ENCODE measurements at places on chromosomes 5 and 9.
A peak's percentile ranks its signal among the peaks of the same experiment; 100 is the strongest.

GRCh38 chr9:85077944-85078343 lies 408.4 kb downstream of the NTRK2 start:
- no peak for DNase-seq

DNA sequence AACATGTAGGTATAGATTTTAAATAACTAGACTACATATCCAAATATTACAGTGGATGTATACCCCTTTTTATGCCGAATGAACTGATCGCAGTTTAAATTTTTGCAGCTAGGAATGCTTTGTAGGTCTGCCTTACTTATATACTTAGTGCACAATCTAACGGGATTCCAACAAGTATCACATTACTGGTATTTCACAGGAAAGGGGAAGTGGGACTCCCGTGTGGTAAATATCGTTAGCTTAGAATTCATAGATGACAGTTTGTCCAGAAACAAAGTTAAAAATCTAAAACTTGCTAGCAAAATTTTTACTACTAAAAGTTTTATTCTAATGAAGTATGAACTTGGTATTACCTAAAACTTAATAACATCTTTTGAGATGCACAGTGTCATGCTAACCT lies 193.5 kb upstream of the TLX3 start:
- no peak for DNase-seq

- no peak for DNase-seq
Measured at GRCh38 chr9:114314881-114315722, 7.8 kb upstream of the ORM1 start.

DNA sequence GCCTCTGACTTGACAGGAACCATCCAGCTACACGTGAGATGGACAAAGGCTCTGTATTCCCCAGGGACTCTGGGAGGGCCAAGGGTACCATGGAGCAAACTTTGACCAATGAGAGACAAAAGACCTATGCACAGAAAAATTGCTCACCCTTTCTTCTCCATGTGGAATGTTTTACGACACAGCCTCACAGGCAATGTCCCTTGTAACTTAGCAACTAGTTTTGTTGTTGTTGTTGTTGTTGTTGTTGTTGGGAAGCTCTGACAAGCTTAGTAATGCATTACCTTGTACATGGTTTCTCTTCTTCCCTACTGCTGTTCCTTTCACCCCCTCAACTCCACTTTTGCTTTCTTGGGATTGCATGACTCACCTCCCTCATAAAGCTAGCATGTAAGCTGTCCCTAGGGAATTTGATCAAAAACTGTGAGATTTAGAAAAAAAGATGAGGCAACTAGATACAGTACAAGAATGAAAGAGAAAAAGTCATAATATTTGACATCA lies 550.9 kb downstream of the RAB3C start:
- peak; percentile 56 for DNase-seq

DNA sequence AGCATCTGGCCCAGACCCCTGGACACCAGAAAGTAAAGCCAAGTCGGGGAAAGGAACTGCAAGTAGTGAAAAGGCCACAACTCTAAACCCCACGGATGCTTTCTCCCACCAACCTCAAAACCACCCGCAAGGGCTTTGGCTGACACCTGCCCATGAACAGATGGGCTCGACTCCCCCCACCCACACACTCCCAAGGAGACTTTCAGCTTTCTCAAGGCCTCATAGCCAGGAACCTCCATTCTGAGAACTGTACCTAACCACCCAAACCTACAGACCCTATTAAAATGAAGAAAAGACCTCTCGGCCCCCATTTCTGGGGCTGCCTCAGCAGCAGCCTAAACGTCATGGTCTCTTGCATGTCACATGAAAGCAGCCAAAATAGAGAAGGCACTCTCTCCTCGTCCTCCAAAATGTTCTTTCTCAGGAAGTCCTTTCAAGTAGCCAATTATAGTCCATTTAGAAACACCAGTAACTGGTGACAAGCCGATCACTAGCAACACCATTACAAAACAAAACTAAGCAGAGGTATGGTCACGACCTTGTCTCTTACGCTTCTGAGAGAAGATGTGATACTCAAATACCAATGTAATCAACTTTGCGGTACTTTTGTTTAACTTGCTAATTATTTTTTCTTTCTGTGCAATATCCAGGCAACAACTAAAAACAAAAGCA lies 2.9 kb downstream of the B4GALT1 start:
- no peak for DNase-seq

GRCh38 chr9:125820100-125820804 lies 73.1 kb downstream of the PBX3 start:
- DNase-seq = no peak

DNA sequence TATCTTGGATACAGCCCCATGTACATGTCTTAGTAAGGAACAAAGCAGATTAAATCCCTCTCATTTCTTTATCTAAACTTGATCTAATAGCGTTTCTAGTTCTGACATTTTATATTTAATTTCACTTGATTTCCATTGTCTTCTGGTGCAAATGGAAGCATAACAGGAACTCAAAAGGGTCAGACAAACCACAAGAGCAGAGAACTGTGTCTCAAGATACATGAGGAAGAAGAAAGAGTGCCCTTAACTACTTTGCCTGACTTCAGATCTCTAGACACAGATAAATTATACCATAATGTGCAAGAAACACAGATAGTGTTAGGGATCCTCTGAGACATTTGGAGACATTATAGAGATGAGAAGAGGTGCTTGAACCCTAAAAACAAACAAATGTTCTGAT lies 20.7 kb upstream of the STX17 start:
- no peak for DNase-seq

DNA sequence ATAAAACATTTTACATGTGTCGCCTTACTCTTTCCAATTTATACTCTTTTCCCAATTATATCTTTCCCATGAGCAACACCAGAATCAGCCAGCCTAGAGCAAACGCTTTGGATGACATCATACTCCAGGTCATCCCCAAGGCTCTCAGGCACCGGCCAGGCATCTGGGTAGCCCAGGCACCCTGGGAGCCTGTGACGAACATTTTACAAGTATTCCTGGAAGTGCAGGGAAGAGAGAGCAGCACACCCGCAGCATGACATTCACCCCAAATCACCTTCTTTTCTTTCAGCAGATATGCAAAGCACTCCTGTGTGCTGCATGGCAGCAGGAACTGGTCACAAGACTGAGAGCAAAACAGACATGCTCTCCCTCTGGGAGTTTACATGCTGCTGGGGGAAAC lies 75.7 kb upstream of the SMIM23 start:
- DNase-seq = no peak

DNA sequence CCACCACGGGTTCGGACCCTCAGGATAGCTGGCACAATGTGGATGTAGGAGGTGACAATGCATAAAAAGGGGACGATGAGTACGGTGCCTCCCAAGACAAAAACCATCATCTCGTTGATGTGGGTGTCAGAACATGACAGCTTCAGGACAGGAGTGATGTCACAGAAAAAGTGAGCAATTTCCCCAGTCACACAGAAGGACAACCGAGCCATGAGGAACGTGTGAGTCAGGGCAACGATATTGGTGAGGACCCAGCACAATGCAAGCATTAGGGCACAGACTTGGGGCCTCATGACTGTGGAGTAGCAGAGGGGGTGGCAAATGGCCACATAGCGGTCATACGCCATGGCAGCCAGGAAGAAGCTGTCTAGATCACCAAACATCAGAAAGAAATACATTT lies 491 bp downstream of the OR1N1 start:
- DNase-seq = no peak

GRCh38 chr9:108271646-108272348 lies 584.0 kb downstream of the ACTL7B start:
- DNase-seq = peak; percentile 30

DNA sequence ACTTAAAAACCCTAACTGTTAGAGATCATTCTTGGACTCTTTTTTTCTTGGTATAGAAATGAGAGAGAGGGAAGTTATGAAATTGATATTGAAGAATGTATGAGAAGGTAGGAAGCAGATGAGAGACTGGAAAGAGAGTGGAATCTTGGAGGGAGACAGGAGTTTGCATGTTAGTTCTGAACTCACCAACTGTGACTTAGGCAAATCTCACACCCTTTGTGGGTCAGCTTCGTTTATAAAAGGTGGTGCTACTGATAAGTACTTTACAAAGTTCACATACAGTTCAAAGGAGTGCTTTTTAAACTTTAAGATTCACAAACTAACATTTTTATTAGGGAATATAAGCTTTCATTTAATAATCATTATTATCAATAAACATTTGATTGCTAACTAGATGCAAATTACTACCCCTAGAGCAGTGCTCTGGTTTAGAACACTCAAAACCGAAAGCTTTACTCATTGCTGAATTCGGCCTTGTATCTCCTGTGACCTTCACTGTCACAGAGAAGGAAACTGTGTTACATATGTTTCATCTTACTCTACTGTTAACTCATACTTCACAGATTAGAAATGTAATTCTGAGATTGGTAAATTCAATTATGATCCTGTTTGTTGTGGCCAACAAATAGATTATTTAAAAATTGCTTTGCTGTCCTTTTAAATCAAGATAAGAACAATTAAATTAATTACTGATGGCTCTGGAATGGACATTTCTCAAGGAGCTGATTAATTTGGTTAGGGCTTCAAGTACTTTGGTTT lies 143.2 kb downstream of the RMI1 start:
- no peak for DNase-seq

- no peak for DNase-seq
Measured at GRCh38 chr5:165894916-165895315, 2389.5 kb downstream of the MAT2B start.

DNA sequence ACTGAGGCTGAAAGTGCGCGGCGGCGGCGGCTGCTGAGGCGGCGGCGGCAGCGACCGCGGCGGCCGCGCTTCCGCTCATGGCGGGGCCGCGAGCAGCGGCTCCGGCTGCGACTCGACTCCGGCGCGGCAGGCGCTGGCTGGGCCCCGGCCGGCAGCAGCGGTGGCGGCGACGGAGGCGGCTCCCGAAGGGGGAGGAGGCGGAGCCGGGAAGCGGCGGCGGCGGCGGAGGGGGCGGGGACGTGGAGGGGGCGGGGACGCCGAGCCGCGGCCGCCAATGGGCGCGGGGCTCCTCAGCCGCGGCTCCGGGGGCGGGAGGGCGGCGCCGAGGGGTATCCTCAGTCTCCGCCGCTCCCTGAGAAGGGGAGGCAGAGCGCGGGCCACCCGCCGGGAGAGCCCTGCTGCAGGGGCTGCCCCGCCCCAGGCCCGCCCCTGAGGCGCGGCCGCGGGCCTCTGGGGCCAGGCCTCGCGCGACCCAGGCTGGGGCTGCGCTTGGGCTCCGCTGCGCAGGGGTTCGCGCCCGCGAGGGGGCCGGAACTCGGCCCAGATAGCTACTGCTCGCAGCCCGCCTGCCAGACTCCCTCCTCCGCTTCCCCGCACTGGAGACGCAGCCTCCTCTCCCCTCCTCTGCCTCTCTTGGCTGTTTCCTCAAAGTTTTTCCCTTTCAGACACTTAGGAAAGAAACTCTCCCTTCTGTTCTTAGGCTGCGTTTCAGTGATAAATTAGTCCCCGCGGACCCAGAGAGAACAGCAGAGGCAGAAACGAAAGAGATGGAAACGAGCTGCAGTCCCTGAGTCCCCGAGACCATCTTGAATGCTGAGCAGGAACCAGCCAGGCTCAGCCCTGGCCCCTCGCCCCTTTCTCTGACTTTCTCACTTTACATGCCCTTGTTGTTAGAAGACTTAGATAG lies 85.0 kb upstream of the MELK start:
- peak; percentile 98 for DNase-seq

- DNase-seq = no peak
Measured at GRCh38 chr5:80482578-80482977, 5.3 kb upstream of the FAM151B start.

- no peak for DNase-seq
Measured at GRCh38 chr9:14515571-14516198, 177.5 kb downstream of the ZDHHC21 start.

GRCh38 chr5:179409806-179410205 lies 64.5 kb upstream of the ADAMTS2 start:
- DNase-seq = no peak
